Mesenchymal stem cell (in vitro differentiated cells and primary cell): ENCODE measurements at places on chromosomes 7 and 10.

DNA sequence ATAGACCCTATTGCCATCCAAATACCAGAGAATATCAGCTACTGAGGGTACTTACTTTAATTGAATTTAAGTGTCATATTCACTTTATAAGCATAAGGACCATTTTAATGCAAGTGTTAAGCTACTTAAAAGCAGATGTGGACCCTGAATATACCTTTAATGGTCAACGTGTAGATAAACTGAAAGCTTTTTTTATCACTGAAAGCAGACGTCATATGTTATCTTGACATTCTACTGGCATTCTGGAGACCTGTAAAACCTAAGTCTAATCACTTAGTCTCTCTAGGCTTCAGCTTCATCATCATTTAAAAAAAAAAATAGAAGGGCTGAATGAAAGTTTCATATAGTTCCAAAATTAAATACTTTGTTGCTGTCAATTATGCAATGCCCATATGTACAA, 116.5 kb downstream of the ELAPOR2 start:
- no peak overlapping the region for H3K27ac ChIP-seq
- no peaks in the 10 kb centered on the region for H3K4me1 ChIP-seq
- no peak for DNase-seq

GRCh38 chr10:1858547-1858946, 121.2 kb upstream of the ADARB2 start:
- no peak overlapping the region for H3K27ac ChIP-seq
- DNase-seq: no peak
- no peak overlapping the region for H3K4me3 ChIP-seq
- no peaks in the 10 kb centered on the region for H3K36me3 ChIP-seq
- H3K27me3 ChIP-seq: no peaks in the 10 kb centered on the region
- H3K4me1 ChIP-seq: no peaks in the 10 kb centered on the region

DNA sequence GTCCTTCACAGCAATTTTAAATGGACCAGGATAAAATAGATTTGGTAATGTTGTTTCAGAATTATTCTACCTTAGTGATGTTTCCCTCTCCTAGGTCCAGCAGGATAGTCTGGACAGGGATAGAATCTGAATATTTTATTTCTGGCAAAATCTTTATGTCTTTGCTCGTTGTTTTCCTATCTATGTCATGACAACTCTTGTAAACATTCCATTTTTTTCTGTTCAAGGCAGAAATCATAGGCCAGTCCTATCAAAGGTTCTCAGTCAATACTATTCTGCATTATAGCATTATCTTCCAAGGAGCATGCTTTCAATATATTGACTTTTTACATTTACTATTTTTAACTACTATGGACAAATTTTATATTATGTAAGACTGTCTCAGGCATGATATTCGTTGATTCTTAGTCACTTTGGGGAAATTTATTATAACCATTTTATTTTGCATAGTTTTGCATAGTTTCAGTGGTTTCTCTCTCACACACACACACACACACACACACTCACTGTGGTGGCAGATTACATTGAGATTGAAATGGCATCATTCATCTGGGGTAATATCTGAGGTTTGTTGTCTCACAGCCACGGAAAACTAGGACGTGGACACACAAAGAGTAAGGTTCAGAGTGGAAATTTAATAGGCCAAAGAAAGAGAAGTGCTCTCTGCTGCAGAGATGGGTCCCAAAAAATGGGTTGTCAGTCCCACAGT, 17.2 kb downstream of the TAS2R60 start:
- H3K4me1 ChIP-seq: no peaks in the 10 kb centered on the region
- DNase-seq: no peak
- H3K27ac ChIP-seq: no peak overlapping the region
- no peaks in the 10 kb centered on the region for H3K36me3 ChIP-seq
- no peak overlapping the region for H3K4me3 ChIP-seq

DNA sequence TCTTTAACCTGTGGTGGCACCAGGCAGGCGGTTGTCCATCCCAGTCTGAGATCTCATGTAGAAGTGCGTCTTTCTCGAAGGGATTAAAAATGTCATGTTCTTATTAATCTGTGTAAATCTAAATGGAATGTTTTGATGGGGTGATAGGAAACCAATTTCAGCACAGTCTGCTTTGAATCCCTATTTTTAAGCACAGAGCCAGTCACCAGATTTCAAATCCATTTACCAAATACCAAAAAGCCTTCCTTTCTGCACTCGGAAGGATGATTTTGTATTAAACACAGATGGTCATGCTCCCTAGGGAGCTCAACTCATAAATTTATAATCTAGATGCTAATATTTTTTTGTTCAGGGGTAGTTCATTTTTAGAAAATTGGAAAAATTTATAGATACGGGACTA, 160.6 kb upstream of the AOAH start:
- H3K27ac ChIP-seq: no peak overlapping the region
- no peak for DNase-seq
- no peaks in the 10 kb centered on the region for H3K36me3 ChIP-seq
- H3K27me3 ChIP-seq: no peaks in the 10 kb centered on the region
- H3K4me3 ChIP-seq: no peak overlapping the region
- H3K4me1 ChIP-seq: no peaks in the 10 kb centered on the region

- no peak overlapping the region for H3K4me3 ChIP-seq
- no peaks in the 10 kb centered on the region for H3K27me3 ChIP-seq
- H3K27ac ChIP-seq: no peak overlapping the region
- H3K4me1 ChIP-seq: peaks cover 1% of the 10 kb centered on the region
- DNase-seq: no peak
Observed at GRCh38 chr10:115572740-115573455, 479.7 kb downstream of the ATRNL1 start.
